ENCODE measurements at places on chromosomes 2 and 18.

GRCh38 chr2:180366481-180366880 lies 359.4 kb upstream of the CWC22 start:
- DNase-seq: no peak

DNA sequence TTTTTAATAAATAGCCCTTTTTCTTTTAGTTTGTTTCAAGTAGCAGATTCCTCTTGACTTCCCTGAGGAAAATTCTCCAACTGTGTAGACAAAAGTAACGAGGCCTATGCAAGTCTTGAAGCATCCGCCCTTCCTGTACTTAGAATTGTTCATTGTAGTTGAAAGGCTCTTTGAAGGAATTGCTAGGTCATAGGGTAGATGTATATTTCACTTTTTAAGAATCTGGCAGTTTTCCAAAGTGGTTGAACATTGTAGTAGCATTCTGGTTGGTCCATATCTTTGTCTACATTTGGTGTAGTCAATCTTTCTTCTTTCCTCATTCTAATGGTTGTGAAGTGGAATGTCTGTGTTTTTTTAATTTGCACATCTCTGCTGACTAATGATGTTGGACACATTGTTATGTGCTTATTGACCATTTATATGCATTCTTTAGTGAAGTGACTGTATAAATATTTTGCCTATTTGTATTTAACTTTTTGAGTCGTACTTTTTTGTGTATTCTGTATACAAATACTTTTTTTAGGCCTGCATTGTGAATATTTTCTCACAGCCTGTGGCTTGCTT lies 5.6 kb upstream of the SERPINB11 start:
- no peak for DNase-seq

GRCh38 chr2:221997683-221998082 lies 301.1 kb downstream of the PAX3 start:
- no peak for DNase-seq

DNA sequence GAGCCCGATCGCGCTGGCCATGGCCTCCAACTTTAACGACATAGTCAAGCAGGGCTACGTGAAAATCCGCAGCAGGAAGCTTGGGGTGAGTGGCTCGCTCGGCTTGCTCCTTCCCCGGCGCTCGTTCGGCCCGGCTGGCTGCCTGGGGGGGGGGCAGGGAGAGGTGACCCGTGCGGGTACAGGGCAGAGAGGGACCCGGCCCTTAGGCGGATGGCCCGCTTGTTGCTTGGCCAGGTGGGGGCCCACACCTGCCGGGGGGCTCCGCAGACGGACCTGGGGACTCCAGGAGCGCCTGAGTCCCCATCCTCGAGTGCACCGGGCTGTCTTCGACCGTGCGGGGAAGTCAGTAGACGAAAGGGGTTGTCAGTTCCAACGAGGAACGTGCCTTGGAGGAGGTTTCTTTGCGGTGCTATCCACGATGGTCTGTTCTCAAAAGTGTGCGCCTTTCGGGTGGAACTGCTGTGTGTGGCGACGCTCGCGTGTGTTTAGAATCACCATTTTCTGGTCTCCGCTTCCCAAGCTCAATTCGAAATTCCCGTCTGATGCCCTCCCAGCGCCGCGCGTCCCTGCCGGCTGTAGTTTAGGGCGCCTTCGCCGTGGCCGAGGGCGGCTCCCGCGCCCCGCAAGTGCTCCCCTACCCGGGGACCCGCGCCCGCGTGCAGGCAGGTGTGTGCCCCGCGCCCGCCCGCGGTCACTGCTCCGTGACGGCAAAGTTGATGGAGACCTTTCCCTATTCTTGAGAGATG lies 711 bp downstream of the DOK6 start:
- DNase-seq: no peak

DNA sequence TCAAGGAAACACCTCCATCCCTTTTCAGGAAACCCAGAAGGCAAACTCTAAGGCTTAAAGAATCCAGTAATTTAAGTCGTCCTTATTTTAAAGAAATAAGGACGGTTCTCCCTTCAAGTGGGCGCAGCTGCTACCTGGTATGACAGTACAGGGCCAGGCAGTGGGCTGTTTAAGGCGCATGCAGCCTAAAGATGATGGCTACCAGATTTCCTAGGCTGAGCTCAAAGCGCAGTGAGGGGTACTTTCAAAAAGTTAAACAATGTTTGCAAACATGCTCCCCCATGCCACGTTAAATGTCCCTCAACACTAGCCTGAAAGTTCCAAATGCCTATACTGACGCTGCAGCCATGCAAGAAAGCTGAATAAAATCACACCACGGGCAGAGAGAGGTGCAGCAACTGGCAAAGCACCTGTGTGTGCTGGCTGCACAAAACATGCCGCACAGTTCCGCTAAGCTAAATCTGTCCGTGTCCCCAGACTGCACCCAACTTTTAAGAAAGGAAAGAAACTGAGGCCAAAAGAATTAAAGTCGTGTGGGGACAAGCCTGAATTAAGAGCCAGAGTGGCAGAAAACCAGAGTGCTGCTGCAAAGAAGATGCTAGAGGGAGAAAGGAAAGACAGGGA lies 583 bp downstream of the HIBCH start:
- DNase-seq: no peak

- DNase-seq: no peak
Measured at GRCh38 chr18:490024-490366, 10.5 kb downstream of the COLEC12 start.

- no peak for DNase-seq
Measured at GRCh38 chr18:78455386-78455785, 524.2 kb upstream of the SALL3 start.

DNA sequence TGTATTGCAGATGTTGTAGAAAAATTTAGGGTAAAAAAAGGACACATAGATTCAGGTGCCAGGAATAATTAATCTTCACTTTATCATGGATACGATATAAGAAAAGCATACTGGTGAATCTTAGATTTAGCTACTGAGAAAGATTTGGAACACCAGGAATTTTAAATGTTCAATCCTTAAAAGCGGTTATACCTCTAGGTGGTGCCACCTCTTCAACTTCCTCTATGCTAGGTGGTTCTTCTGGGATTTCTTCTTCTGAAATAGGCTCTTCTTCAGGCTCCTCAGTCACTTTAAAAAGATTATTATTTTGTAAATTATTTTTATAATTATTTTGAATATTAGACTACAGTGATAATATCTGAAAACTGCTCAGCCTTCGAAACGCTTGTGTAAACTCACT lies 133.1 kb downstream of the TTN start:
- no peak for DNase-seq

- no peak for DNase-seq
Measured at GRCh38 chr2:227207573-227207972, 43.1 kb downstream of the COL4A3 start.

GRCh38 chr2:231710799-231711676 lies 2.7 kb downstream of the PTMA start:
- no peak for DNase-seq

- DNase-seq: no peak
Measured at GRCh38 chr2:166088634-166089033, 39.2 kb downstream of the SCN1A start.

DNA sequence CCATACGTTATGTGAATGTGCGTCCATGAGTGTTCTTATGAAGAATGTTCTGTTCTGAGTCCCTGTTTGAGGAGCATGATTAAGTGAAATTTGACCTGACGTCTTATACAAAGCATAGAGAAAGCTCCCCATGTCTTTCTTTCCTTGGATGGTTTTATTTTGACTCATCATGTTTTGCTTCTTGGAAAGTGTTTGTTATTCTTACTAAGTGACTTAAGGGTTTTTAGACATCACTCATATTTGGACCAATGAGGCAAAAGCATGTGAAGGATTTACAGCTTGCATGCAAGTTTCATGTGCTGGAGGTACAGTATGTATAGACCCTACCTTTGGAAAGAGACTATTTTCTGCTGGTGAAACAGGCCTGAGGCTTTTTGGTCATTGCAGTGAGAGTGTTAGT lies 33.5 kb upstream of the ZEB2 start:
- no peak for DNase-seq

DNA sequence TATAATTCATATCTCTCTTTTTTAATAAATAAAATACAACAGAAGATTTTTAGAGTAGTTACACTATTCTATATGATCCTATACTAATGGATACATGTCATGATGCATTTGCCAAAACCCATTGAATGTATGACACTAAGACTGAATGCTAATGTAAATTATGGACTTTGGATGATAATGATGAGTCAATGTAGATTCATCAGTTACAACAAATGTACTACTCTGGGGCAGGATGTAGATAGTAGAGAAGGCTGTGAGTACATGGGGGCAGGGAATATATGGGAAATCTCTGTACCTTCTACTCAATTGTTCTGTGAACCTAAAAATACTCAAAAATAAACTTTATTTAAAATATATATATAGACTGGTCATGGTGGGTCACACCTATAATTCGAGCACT lies 45.6 kb upstream of the NEDD4L start:
- no peak for DNase-seq

- no peak for DNase-seq
Measured at GRCh38 chr2:74822771-74823566, 11.0 kb upstream of the HK2 start.

DNA sequence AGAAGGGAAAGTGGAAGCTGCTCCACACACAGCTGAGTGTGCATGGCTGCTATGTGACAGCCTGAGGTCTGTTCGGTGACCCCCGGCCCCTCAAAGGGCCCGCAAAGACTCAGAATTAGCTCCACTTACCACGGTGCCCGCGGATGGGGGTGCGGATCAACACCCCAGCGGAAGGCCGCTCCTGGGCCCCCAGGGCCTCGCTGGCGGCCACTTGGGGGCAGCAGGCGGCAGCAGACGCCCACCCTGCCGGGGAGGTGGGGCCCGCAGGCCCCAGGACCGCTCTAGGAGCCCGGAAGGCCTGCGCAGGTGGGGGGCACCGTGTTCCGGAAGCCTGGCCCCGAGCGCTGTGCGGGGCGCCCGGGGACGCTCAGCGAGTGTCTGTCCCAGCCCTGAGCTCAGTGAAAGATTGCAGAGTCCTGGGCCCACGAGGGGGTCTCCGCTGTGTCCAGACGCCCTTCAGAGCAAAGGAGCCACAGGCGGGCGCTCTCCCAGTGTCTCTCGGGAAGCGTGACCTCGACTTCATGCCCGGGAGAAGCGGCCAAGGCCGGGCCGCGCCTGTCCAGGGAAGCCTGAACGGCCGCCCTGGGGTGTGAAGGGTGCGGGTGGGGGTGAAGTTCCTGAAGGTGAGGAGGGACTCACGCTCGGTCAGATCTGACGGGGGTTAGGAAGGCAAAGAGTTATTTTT lies 118.7 kb downstream of the VAPA start:
- DNase-seq: no peak

DNA sequence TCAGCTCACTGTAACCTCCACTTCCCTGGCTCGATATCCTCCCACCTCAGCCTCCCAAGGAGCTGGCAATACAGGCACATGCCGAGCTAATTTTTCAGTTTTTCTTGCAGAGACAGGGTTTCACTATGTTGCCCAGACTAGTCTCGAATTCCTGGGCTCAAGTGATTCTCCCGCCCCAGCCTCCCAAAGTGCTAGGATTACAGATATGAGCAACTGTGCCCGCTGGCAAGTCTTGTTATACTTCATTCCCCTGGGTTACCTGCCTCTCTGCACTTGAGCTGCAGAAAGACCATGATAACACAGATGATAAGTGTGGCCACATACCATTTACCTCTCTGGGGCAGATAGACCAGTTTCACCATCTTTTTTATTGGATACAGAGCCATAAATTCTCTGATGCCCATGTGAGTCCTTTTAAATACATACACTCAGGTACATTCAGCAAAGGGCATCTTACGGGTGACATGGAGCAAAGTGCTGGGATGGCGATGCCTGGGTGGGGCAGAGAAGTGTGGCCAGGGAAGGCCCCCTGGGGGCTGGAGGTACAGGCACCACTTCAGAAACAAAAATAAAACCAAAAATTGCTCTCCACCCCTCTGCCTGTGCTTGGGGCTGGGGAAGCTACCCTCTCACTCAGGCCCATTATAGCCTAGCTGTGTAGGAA lies 20.4 kb downstream of the CCT7 start:
- no peak for DNase-seq

GRCh38 chr2:224479826-224480225 lies 77.9 kb upstream of the FAM124B start:
- no peak for DNase-seq

- DNase-seq: no peak
Measured at GRCh38 chr2:95323347-95324155, 26.4 kb downstream of the KCNIP3 start.

DNA sequence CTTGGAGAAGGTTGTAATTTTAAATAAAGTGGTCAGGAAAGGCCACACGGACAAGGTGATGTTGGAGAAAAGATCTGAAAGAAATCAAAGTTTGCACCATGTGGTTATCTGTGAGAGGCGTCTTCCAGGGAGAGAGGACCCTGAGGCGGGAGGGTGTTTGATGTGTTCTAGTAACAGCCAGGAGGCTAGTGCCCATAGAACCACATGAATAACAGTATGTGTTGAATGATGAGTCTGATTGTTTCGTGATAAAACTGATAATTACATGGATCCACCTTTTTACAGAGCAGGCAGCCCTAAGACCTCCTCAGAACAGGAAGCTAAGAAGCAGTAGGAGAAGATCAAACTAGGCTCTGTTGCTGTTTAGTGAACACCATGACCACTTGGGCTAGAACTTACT lies 91.4 kb downstream of the SCG2 start:
- no peak for DNase-seq

DNA sequence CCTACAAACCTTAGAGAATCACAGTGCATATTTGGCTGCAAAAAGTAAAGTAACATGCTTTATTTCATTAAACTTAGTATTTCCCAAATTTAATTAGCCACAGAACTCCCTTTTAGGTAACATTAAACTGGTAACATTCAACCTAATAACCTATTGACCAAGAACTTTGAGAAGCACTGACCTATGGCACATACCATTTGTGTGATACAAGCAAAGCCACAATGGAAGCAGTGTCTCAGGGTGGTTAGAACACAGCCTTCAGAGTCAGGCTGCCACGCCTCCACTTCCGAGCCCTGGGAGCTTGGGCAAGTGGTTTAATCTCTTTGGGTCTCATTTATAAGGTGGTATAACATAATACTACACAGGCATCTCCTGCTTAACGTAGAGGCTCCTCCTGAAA lies 301.4 kb downstream of the PDE11A start:
- DNase-seq: no peak

DNA sequence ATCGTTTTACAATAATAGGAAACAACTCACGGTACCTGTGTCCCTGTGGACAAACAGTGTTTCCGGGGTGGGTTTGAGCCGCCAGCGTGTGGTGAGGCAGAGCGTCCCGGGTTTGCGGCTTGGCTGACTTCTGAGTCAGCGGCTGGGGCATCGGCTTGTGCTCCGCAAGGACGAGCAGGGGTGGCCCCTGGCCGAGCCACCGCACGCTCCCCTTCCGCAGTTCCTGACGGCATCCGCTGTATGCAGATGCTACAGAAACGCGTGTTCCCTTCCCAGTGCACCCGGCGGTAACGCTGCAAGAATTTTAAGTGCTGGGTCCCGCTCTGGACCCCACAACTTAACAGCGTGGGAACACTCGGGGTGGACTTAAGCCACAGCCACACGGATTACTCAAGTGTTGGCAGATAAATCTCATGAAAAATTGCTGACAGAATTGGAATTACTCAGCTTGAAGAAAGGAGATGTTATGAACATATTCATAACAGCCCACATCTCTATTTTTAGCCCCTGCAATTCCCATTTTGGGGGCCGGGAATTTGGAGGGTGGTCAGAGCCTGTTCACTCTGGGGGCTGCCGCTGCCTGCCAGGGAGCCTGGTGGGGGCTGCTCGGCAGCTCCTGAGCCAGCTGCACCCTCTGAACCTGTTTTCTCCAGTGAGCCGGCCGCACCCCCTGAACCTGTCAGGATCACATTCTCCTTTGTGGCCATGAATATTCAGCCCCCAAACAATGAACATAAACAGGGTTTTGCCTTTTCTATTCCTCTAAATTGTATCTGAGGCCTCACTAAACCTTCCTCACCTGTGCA lies 12.6 kb upstream of the KCNG2 start:
- DNase-seq: no peak

- no peak for DNase-seq
Measured at GRCh38 chr18:30432349-30432748, 610.2 kb downstream of the DSC3 start.

All from activated T-helper 1 cell treated with anti-CD3 and anti-CD28 coated beads, Interleukin-2, amount 50 U/mL, for 16 hours (primary cell).